ENCODE measurements at places on chromosomes 13 and 19.

GRCh38 chr19:18322318-18322758 lies 538 bp downstream of the LSM4 start:
- DNase-seq, result no peak

DNA sequence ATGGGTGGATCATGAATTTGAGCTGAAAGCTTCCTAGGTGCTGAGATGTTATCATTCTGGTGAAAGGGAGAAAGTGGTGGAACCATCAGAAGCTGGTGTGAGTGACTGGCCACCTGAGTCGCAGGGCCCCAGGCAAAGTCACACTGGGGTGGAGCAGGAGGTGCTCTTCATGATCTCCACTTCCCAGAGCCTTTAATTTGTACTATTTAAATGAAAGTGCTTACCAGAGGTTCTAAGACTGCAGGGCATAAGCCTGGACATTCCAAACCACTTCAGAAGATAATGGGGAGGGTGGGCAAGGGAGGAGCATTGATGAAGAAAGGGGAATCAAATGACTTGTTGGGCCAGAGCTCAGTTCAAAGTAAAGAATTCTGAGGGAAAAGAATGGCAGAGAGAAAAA lies 156.1 kb downstream of the RGCC start:
- DNase-seq, result no peak

- no peak for DNase-seq
Measured at GRCh38 chr19:34428549-34429285, 536 bp downstream of the UBA2 start.

DNA sequence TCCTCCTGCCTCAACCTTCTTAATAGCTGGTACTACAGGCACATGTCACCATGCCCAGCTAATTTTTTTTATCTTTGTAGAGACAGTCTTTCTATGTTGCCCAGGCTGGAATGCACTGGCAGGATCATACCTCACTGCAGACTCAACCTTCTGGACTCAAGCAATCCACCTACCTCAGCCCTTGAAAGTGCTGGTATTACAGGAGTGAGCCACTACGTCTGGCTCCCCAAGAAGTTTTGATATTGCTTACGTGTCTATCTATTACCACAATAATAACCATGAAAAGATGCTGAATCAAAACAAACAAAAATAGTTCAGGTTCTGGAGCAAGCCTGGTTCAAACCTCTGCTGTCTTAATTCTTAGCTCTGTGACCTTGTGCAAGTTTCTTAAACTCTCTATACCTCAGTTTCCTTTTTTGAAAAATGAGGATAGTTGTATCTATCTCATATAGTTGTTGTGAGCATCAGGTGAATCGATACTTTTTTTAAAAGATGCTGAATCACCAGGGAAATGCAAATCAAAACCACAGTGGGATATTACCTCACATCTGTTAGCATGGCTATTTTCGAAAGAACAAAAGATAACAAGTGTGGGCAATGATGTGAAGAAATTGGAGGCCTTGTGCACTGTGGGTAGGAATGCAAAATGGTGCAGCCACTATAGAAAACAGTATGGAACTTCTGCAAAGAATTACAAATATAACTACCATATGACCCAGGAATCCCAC lies 19.0 kb upstream of the LEUTX start:
- DNase-seq, result no peak

DNA sequence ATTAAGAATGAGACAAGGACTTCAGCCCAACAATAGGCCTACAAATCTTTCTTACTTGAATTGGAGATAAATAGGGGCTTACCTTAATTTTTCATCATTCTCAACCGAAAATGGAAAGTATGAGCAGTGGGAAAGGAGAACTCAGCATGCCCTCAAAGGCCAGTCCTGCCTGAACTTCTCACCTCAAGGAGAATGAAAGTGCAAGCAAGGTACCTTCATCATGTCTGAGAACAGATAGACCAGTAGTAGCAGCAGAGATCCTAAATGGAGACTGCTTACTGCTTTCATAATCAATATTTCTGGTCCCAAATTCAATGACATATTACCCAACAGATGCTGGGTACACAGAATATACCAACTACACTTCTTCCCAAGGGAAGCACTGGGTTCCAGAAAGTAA lies 194.0 kb upstream of the SLITRK1 start:
- DNase-seq, result no peak

- DNase-seq, result no peak
Measured at GRCh38 chr19:46764817-46765291, 18.6 kb upstream of the STRN4 start.

DNA sequence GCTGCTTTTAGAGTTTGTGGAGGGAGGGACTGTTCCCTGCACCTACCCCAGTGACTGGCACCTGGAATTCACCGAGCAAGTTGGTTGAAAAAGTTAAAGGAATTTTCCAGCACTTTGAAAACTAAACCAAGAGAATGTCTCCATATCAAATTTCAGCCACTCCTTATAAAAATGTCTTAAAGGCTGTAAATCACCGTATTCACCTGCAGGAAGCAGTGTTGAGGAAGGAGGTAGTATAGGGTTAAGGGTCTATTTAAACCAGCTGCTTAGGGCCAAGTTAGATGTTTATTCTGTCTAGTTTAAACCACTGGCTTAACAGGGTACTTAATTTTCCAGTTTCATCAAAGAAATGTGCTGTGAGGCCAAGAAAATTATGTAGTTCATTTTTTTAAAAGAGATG lies 3.8 kb upstream of the RAB20 start:
- DNase-seq, result no peak

DNA sequence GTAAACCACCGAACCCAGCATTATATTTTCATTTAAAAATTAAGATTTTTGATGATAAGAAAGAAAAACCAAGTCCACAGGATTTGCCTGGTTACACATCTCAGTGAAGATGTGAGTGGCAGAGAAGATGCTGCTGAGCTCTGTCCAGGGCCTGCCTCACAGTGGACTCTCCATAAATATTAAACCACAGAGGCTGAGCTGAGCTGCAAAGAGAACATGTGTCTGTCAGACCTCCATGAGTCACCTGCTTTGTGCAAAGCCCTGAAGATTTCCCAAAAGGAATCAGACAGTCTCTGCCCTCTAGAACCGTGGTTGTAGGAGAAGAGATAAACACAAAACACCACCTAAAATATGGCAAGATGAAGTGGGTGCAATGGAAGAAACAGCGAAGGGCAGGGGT lies 127.2 kb upstream of the TSC22D1 start:
- no peak for DNase-seq

DNA sequence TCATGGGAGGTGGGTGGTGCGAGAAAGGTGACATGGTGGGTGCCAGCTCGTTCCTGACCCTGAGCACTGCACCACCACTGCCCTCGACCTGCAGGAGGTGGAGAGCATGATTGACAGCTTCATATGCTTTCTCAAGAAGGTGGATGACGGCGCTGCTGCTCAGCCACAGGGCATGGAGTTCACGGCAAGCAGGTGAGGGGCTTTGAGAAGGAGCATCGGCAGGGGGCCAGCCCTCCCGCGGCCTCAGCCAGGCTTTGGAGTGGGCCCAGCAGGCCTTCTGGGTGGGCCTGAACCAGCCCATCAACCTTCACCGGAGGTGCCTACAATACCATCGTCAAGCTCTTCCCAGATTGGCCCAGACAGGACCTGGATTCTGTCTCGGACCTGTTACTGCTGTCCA lies 18.9 kb upstream of the ZNF14 start:
- no peak for DNase-seq

- no peak for DNase-seq
Measured at GRCh38 chr19:11131471-11131870, 24.1 kb downstream of the SPC24 start.

DNA sequence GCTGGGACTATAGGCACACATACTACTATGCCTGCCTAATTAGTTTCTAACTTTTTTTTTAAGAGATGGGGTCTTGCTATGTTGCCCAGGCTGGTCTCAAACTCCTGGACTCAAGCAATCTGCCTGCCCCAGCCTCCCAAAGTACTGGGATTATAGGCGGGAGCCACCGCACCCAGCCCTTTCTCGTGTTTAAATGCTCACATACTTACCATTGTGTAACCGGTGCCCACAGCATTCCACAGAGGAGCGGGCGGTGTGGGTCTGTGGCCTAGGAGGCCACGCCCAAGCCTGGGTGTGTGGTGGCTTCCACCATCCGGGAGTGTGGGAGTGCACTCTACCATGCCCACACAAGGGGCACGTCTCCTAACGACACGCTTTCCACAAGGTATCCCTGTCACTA lies 7.7 kb downstream of the LMNB2 start:
- no peak for DNase-seq

- DNase-seq, result no peak
Measured at GRCh38 chr13:113900646-113901045, 36.8 kb upstream of the GAS6 start.

DNA sequence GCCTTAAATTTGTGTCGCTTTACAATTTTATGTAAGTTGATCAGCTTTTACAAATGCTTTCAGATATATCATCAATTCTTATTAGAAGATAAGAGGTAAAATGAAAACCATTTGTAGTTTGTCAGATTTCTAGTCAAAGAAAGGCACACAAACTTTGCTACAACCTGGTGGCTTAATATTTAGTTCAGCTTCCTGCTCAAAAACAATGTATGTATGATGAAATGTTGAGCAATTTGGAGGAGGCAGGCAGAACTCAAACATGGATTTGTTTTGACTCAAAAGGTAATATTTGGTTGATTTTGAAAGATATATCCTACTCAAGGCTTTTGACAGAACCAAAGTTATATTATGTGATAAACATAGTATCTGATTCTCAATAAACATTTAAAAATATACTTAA lies 24.2 kb downstream of the NEK5 start:
- no peak for DNase-seq

DNA sequence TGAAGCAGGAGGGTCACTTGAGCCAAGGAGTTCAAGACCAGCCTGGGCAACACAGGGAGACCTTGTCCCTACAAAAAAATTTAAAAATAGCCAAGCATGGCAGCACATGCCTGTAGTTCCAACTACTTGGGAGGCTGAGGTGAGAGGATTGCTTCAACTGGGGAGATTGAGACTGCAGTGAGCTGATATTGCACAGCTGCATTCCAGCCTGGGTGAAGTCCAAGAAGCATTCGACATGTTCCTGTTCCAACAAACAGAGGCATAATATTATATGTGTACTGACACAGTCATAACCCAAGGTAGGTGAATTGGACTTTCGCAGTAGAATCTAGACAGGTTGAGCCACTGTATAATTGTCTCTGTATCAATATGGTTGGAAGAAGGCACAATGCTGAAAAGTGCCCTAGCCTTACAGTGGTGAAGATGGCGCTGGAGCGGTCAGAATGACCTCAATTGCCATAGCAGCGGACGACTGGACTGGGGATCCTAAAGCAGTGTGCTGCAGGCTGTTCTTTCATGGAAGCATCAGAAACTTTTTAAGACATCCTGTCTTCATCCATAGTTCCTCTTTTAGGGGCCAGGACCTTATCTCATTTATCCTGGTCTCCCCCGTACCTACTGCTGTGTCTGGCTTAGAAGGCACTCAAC lies 112.0 kb upstream of the CLDN10 start:
- DNase-seq, result no peak

DNA sequence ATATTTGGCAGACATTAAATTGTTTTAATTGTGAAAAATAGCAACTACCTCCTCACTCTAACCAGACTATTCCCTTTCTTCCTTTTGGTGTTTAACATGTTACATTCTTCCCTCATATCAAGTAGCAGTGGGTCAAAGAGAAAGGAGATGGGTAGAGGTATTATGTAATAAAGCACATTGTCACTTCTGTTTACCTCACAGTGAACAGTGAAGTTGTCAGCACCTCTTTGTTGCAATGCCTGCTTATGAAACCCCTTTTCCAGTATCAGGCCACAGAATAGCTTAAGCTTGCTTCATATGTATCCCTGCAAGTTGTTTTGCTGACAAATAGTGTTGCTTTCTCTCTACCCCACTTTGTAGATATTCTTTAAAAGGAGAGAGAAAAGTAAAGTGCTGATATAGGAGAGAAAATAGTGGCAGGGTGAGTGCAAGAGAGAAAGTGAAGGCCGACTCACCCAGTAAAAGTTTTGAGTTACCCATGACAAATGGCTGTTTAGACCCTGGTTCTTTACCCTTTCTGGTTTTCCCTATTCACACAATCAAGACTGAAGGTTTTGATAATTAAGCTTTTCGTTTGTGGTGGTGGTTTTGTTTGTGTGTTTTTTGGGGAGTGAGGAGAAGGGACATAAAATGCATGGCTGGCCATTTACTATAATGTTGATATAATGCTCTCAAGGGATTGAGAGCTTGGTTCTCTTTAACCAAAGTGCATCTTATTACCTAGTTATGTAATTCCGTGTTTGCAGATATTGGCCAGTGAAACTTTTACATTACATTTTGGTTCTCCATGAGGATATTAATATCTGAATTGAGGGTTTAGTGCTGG lies 3.7 kb downstream of the ITM2B start:
- DNase-seq, result no peak

All from stimulated activated CD4-positive, alpha-beta T cell treated with anti-CD3 and anti-CD28 coated beads, Interleukin-12 subunit alpha, Interleukin-12 subunit beta, amount 100 ng/mL, for 24 hours (primary cell).